ENCODE measurements at places on chromosomes 16 and 17.

- H3K4me1 ChIP-seq: peaks cover 14% of the 10 kb centered on the region
- H3K4me3 ChIP-seq: no peak overlapping the region
- DNase-seq: no peak
- no peaks in the 10 kb centered on the region for H3K36me3 ChIP-seq
- no peaks in the 10 kb centered on the region for H3K27me3 ChIP-seq
Observed at GRCh38 chr17:50363217-50364060, 9.5 kb downstream of the MRPL27 start.

- H3K4me3 ChIP-seq: no peak overlapping the region
- DNase-seq: no peak
- H3K4me1 ChIP-seq: peaks cover 12% of the 10 kb centered on the region
- no peaks in the 10 kb centered on the region for H3K36me3 ChIP-seq
- H3K27me3 ChIP-seq: peaks cover 3% of the 10 kb centered on the region
Observed at GRCh38 chr17:40188694-40189093, 11.4 kb downstream of the RAPGEFL1 start.

- DNase-seq: no peak
- no peak overlapping the region for H3K27ac ChIP-seq
- no peak overlapping the region for H3K4me3 ChIP-seq
- no peaks in the 10 kb centered on the region for H3K36me3 ChIP-seq
Observed at GRCh38 chr16:12336141-12336540, 359.6 kb downstream of the SNX29 start.

DNA sequence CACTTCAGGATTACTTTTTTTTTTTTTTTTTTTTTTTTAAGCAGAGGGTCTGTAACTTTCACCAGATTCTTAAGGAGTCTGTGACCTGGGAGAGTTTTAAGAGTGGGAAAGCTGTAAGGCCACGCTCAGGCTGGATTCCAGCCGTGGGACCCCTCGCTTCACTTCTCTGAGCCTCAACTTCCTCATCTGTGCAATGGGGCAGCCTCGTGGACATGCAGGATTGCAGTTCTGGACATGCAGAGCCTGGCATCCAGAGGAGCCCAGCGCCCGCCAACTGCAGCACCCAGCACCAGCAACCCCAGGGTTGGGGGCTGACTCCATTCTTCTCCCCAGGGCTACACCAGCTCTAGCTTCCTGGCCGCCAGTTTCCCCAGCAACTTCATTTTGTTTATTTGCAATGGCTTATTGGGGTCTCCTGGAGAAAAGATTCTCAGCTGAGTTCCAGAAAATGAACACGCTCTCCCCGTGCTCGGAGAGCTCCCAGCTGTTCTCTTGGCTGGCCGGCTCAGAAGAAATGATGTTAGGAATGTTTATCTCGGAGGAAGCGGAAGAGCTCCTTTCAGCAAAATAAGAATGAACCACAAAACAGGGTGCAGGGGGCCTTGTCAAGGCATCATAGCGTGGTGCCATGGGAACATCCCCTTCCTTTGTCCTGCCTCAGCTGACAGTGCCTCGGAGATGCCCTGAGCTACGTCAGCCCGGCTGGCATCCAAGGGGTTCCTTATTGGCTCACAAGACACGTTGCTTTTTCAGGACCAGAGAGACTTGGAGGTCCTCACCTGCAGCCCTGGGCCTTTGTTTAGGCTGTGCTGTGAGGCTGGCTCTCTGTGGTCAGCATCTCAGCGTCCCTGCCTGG, 22.9 kb upstream of the ZCCHC14 start:
- H3K36me3 ChIP-seq: no peaks in the 10 kb centered on the region
- H3K4me3 ChIP-seq: no peak overlapping the region
- no peak for DNase-seq
- H3K4me1 ChIP-seq: no peaks in the 10 kb centered on the region
- H3K27me3 ChIP-seq: peaks cover 4% of the 10 kb centered on the region

GRCh38 chr17:60971515-60972369, 294.1 kb downstream of the BCAS3 start:
- H3K27ac ChIP-seq: no peak overlapping the region
- H3K4me3 ChIP-seq: no peak overlapping the region
- H3K36me3 ChIP-seq: peaks cover 4% of the 10 kb centered on the region

DNA sequence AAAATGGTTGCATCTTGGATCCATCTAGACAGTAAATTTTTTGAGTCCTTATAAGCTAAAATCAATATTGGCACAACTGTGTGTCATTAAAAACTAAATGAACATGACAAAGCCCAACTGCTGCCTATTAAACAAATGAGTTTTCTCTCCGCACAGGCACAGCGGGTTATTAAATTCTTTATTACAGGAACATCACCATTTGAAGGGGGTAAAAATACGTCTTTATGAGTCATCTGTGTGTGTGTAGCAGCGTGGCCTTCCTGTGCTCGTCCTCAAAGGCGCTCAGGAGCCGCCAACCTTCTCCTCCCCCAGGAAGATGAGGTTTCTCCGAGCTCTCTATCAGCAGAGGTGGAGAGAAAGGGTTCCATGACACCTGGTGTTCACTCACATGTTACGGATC, 62.6 kb upstream of the SDK2 start:
- H3K27ac ChIP-seq: no peak overlapping the region
- H3K36me3 ChIP-seq: no peaks in the 10 kb centered on the region
- peaks cover 12% of the 10 kb centered on the region for H3K4me1 ChIP-seq
- H3K4me3 ChIP-seq: no peak overlapping the region

DNA sequence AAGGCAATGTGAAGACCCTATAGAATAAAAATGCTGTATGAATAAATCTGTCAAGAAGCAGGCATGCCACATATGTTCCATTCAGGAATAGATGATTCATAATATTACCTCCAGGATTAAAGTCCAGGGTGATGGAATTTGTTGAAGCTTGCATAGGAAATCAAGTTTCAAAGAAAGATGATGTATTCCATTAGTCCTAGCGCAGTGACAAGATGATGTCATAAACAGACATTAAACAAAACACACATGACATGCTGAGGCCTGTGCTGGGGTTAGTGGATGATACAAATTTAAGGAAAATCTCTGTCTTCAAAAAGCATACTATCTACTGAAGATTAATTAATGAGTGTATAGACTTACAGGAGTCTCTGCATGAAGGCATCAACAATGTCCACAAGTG, 1025.2 kb downstream of the CDH11 start:
- no peaks in the 10 kb centered on the region for H3K4me1 ChIP-seq
- no peaks in the 10 kb centered on the region for H3K27me3 ChIP-seq
- DNase-seq: no peak
- H3K4me3 ChIP-seq: no peak overlapping the region

DNA sequence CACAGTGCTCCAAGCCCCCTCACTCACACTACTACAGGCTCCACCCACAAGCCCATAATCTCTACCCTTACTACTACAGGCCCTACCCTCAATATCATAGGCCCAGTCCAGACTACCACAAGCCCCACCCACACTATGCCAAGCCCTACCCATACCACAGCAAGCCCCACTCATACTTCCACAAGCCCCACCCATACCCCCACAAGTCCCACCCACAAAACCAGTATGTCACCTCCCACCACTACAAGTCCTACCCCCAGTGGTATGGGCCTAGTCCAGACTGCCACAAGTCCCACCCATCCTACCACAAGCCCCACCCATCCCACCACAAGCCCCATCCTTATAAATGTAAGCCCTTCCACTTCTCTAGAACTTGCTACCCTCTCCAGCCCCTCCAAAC, 13.8 kb downstream of the RIPOR1 start:
- peaks cover 10% of the 10 kb centered on the region for H3K36me3 ChIP-seq
- peak overlapping the region; percentile 1 for H3K4me3 ChIP-seq
- no peaks in the 10 kb centered on the region for H3K27me3 ChIP-seq
- H3K4me1 ChIP-seq: peaks cover 34% of the 10 kb centered on the region
- peak; percentile 84 for DNase-seq
- H3K27ac ChIP-seq: peak overlapping the region; percentile 71

DNA sequence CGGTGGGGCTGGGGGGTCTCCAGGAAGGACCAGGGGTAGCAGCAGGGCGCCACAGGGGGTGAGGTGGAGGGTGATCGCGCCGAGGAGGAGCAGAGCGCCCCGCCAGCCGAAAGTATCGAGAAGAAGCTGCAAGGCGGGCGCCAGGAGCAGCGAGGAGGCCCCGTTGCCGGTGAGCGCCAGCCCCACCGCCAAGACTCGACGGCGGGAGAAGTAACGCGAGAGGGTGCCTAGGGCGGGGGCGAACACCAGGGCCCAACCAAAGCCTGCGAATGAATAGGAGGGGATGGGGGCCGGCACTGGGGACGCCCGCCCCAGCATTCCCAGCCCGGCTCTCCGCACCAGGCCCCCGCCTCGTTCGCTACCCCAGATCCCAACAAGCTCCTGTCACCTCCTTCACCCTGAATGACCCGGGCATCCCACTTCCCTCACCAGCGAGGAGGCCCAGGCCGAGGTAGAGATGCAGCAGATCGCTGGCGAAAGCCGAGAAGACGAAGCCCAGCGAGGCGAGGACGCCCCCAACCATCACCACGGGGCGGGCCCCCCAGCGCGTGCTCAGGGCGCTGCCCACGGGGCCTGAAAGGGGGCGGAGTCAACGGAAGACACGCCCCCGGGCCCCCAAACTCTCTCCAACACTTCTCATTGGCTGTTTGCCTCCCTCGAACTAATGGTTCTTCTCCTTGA, 1.3 kb downstream of the SLC16A11 start:
- peak; percentile 71 for DNase-seq
- H3K27me3 ChIP-seq: peaks cover 12% of the 10 kb centered on the region
- H3K4me3 ChIP-seq: peak overlapping the region; percentile 81
- no peaks in the 10 kb centered on the region for H3K36me3 ChIP-seq
- H3K27ac ChIP-seq: peak overlapping the region; percentile 73

GRCh38 chr16:53154513-53154912, 99.7 kb downstream of the CHD9 start:
- H3K27ac ChIP-seq: no peak overlapping the region
- no peak overlapping the region for H3K4me3 ChIP-seq
- no peak for DNase-seq
- no peaks in the 10 kb centered on the region for H3K27me3 ChIP-seq
- H3K36me3 ChIP-seq: peaks cover 11% of the 10 kb centered on the region
- no peaks in the 10 kb centered on the region for H3K4me1 ChIP-seq

DNA sequence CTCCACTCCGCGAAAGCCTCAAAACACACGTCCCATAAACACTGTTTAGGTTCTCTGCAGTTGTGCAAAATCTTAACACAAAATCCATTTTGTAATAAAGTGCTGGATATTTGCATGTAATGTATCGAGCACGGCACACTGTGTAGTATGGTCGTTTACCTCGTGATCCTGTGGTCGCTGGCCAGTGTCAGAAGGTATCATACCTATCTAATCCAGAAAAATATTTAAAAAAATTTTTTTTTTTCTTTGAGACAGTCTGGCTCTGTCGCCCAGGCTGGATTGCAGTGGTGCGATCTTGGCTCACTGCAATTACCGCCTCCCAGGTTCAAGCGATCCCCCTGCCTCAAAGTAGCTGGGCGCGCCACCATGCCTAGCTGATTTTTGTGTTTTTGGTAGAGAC, 996 bp downstream of the RPL38 start:
- no peak for DNase-seq
- peaks cover 36% of the 10 kb centered on the region for H3K4me1 ChIP-seq
- H3K36me3 ChIP-seq: peaks cover 12% of the 10 kb centered on the region
- H3K27ac ChIP-seq: no peak overlapping the region
